ENCODE measurements at places on chromosomes 6 and 20.

GRCh38 chr6:89215391-89215790 is 1.8 kb downstream of the GABRR1 start:
- DNase-seq: no peak

- DNase-seq: no peak
These were observed 12.7 kb downstream of the PBOV1 start for GRCh38 chr6:138205437-138206094.

GRCh38 chr6:162165479-162165878 is 562.1 kb downstream of the PRKN start:
- no peak for DNase-seq

GRCh38 chr20:60363698-60364097 is 405.5 kb downstream of the CDH26 start:
- no peak for DNase-seq

- DNase-seq: no peak
These were observed 1.8 kb downstream of the SPATA2 start for GRCh38 chr20:49913399-49914047.

- no peak for DNase-seq
These were observed 445.6 kb upstream of the SOX4 start for GRCh38 chr6:21147995-21148394.

DNA sequence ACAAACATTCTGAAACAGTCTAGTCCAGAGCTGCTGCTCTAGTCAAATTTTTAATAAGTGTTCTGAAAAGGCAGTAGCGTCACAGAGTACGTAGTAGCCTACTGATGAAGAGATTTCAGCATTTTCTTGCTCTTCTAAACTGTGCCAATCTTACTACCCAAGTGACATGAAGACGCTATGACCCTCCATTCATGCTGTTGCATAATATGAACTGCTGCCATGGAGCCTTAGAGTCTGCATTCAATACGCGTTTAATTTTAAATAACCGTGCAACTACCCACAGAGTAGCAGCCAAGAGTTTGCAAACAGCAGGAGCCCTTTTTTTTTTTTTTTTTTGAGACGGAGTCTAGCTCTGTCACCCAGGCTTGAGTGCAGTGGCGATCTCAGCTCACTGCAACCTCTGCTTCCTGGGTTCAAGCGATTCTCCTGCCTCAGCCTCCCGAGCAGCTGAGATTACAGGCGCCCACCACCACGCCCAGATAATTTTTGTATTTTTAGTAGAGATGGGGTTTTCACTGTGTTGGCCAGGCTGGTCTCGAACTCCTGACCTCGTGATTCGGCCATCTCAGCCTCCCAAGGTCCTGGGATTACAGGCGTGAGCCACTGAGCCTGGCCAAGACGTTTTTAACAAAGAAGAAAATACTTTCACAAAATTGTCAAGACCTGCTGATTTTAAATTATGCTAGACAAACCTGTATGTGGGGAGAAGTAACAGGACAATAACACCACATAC is 44.3 kb downstream of the EZR start:
- no peak for DNase-seq

- DNase-seq: no peak
These were observed 10.5 kb upstream of the RBCK1 start for GRCh38 chr20:397432-398237.

DNA sequence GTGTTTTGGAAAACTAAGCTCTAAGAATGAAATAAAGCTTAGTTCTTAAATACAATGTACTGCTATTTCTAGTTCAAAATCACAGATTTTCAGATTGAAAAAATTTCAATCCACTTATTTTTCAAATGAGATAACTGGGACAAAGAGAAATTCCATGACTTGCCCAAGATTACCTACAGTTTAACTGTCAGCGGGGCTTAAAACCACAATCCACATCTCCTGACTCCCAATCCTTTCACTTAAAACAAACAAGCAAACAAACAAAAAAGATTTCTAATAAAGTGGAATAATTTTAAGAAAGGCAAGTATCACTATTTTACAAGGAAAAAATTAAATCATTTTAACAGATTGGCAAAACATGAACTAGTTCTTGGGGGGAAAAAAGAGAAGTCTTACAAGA is 4.2 kb downstream of the PHIP start:
- DNase-seq: no peak

DNA sequence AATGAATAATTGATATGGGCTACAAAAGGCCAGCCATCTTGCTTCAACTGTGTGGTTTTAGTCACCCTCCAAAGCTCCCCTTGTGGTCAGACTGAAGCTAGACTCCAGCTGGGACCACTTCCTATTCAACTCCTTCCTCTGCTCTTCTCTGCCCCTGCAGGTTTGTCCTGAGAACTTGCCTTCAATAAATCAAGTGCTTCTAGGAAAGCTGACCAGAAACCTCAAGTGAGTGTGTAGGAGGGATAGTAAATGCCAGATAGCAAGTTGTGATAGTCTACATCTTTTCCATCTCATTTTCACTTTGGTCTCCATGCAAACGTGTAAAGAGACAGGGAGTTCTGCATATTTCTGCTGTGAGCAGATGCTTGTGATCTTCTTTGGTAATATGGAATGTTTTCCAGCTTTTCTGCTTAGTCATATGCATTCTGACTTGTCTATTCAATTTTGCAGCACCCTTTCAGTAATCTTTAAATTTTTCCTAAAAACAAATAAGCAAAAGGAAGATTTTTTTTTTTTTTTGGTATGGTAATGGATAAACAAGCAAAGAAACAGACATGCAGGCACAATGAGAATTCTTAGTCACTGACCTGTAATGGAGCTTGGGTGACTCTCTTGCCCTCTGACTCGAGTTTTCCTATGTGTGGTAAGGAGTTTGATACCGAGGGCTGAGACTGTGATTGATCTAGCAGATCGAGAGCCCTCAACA is 201.3 kb upstream of the BTBD3 start:
- peak; percentile 35 for DNase-seq

DNA sequence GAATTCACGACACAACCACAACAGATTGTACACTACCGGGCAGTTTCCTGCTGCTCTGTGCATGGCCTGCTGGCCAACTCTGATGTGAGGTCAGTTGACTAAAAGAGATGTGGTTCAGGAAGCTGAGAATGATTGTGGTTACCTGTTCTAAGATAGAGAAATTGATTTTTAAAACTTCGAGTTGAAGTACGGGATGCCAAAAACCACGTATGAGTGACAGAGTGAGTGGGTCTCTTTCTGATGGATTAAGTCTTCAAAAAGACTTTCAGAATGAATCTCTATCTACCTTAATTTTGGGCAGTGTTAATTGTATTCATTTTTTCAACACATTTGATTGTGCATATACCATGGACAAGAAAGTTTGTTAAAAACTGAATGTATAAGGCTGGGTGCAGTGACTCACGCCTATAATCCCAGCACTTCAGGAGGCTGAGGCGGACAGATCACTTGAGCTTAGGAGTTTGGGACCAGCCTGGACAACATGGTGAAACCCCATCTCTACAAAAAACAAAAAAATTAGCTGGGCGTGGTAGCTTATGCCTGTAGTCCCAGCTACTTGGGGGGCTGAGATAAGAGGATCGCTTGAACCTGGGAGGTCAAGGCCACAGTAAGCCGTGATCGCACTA is 121.2 kb downstream of the SGK1 start:
- no peak for DNase-seq

DNA sequence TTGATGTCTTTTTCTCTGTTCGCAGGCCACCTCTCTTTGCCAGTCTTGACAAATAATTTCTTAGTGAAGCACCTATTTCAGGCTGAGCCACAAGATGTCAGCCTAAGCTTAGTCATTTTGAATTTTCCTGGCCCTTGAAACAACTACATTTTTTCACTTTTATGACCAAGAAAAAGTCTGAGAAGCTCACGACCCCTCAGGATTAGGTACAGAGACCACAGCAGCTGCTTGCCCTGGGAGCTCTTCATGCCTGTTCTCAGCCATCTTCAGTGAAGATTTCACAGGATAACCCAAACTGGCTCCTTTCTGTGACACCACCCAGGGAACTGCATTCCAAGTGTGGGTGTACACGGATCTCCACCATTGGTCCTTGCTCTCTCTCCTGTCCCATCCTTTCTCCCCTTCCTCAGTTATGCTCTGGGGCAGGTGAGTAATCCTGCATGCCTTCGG is 38.4 kb upstream of the SPTLC3 start:
- peak; percentile 16 for DNase-seq

GRCh38 chr6:127076466-127076865 is 42.0 kb upstream of the RSPO3 start:
- DNase-seq: no peak

DNA sequence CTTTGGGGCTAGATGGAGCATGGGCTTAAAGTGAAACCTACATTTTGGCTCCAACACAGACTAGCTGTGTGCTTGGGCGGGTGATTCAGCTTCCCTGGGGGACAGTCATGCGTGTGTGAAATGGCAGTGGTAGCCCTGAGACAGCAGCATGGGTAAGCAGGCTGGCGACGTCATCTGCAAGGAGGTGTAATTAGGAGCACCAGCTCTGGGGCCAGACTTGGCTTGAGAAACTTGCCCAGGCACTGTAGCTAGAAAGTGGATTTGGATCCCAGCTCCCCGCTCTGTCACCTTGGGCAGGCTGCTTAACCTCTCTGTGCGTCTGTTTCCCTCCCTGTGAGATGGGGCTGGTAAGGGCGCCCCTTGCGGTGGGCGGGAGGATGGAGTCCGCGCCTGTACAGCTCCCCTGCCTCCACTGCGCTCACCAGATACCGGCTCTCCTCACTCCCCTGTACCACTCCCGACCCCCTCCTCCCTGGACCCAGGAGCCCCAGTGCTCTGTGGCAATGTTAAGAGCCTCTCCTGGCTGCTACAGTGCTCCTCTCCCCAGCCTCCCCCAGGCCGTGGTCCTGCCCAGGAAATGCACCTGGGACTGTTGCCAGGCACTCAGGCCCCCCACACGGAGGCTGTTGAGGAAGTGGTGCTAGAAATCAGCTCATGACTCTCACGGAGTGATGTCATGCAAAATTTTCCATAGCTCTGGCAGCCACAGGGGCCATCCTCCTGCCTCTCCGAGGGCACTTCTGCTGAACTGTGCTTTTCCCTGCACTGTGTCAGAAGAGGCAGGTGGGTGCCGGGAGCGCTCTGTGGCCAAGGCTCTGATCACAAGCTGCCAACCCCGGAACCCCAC is 44.6 kb downstream of the SYNJ2 start:
- peak; percentile 88 for DNase-seq

DNA sequence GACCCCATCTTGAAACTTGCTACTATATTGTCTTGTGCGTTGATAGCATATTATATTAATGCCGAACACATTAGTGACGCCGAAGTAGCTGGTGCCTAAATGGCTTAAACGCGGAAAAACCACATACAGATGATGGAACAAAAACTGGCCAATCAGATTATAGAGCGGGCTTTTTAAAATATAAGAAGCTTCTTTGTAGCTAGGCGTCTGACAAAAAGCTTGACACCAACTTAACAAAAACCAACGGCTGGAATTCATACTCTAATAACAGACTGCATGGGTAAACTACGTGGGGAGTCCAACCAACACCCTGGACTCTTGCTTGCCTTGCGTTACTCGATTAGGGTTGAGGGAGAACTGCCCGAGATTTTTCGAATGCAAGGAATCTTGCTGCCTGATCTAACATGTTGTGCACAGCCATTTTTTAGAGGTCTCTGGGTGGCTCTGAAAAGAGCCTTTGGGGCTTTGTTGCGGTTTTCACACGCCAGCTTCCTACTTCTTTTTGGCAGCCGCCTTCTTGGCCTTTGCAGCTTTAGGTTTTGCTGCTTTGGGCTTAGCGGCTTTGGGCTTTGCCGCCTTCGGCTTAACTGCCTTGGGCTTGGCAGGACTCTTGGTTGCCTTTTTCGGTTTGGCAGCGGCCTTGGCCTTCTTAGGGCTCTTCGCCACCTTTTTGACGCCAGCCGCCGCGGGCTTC is 45.7 kb downstream of the OR2B2 start:
- peak; percentile 76 for DNase-seq

DNA sequence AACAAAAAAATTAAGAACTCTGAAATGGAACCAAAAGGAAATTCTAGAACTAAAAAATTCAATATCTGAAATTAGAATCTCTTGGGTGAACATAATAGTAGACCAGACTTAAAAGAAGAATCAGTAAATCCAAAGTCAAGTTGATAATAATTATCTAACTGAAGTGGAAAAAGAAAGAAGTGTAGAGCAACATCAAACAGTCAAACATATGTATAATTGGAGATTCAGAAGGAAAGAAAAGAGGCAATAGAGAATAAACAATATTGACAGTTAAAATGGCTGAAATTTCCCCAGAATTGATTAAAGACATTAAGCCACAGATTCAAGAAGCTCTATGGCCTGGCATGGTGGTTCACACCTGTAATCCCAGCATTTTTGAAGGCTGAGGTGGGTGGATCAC is 383.6 kb downstream of the PREX1 start:
- no peak for DNase-seq

- no peak for DNase-seq
These were observed 38.1 kb upstream of the FAM135A start for GRCh38 chr6:70375166-70375565.

GRCh38 chr6:161908872-161909271 is 635.0 kb upstream of the AGPAT4 start:
- DNase-seq: peak; percentile 22

GRCh38 chr20:18213002-18213401 is 75.3 kb upstream of the ZNF133 start:
- DNase-seq: no peak

- peak; percentile 5 for DNase-seq
These were observed 11.8 kb downstream of the TMEM14B start for GRCh38 chr6:10759312-10759839.

DNA sequence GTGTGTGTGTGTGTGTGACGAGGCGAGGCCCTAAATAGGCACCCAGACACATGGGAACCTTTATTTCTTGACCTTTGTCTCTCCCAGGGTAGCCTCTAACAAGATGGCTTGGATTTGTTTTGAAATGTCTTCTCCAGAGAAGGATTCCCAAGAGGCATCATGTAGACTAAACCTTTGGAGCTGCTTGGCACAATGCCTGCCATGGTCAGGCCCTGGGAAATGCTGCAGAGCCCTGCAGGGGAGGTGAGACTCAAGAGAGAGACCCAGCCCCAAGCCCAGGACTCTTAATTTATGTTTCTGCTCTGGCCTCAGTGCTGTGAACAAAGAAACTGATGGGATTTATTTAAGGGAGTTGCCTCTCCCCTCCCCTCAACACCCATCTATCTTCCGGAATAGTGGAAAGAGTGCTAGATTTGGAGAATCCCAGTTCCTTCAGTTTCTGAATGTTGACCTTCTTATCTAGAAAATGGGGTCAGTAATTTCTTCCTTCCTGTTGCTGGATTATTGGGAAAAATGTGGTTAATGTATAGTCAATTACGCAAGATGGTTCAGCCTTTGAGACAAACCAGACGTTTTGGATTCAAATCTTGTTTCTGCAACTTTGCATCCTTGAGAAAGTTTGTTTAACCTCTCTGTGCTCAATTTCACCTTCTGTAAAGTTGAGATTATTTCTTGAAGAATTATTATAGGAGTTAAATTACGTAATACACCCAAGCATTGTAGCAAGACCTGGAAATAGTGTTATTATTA is 434.8 kb downstream of the MAFB start:
- no peak for DNase-seq

DNA sequence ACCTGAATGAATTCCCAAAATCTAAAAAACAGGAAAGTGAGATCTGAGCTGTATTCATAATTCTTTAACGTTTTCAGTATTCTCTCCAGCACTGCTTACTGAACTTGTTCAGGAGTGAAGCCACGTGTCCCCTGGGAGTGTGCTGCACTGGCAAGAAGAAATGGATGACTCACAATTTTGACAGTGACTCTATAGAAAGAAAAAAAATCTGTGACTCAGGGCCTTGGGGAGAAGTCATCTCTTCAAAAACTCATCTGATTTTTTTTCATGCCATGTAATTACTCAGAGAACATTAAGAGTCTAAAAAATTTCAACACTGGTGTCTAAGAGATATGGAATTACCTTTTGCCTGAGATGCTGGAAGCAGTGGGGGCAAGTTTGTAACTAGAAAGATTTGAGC is 39.7 kb downstream of the ANKEF1 start:
- no peak for DNase-seq

- no peak for DNase-seq
These were observed 88.1 kb downstream of the MAP3K4 start for GRCh38 chr6:161079566-161080262.
